ENCODE measurements at places on chromosomes 7 and 10.

- no peak for DNase-seq
Measured at GRCh38 chr7:106345421-106346166, 60.8 kb upstream of the NAMPT start.

DNA sequence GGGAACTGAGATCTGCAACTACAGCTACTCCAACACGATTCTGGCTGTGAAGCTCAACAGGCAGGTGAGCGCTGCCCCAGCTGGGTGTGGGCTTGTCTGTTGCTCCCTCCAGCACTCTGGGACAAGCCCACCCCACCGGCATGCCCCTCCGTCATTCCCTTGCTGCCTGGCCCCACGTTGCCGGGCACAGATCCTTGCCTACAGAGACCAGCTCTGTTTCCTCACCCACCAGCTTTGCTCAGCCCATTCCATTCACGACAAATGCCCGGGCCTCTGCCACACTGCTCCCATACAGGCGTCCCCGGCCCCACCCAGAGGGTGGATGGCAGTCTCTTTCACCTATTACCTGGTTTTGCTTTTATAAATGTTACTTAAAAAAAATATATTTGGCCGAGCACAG, 24.6 kb downstream of the WIPI2 start:
- DNase-seq = no peak

- no peak for DNase-seq
Measured at GRCh38 chr7:97801108-97801507, 69.2 kb downstream of the TAC1 start.

GRCh38 chr10:47022311-47023131, 111.3 kb downstream of the PTPN20 start:
- no peak for DNase-seq

DNA sequence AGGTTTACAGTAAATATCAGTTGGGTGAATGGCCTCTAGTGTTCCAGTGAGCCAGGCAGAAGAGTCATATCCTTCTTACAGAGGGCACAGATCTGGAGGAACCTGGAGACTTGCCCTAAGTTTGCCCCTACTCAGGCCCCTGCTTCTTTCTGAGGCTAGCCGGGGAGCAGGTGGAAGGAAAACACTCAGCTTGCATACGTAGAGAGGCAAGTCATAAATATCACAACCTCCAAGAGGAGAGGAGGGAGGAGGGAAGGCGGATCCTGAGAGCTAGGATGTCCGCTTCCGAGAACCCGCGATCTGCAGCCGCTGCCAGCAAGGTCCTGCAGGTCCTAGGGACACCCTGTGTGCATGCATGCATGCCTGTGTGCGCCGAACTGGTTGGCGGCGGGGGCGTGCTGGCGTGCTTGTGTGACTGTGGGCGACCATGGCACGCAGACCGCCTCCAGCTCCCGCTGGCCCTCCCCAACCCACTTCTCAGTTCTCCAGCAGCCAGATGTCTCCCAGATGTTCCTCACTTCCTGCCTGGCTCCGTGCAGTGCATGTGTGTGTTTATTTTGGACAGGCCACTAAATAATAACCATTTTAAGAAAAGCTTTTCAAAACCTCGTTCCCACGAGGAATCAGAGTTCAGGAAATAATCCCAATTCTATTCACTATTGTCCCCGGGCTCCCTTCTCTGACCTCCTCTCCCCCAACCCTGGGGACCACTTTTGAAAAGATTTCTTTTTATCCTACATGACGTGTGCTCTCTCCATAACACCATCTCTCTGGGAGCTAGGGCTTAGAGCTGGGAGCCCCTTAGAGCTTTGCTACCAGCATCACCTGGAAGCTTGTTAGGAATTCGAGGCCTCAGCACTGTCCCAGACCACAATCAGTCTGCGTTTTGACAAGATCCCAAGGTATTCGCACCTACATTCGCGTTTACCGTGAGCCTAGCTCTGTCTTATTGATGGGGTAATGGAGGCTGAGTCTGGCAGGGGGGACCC, 32.4 kb downstream of the UNC5B start:
- no peak for DNase-seq

- DNase-seq = no peak
Measured at GRCh38 chr10:5555021-5555510, 30.3 kb downstream of the CALML3 start.

DNA sequence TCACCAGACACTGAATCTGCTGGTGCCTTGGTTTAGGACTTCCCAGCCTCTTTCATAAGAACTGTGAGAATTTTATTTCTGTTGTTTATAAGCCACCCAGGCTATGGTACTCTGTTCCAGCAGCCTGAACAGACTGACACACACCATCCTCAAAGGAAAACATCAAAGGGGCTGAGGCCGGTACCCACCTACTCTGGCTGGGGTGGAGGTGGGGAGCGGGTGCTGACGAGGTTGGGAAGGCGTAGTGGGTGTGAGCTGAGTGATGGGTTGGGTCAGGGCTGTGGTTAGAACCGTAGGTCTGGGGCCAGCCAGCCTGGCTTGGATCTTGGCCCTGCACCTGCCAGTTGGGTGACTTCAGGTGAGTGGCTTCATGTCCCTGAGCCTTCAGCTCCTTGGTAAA, 136.3 kb downstream of the SH3PXD2A start:
- no peak for DNase-seq

DNA sequence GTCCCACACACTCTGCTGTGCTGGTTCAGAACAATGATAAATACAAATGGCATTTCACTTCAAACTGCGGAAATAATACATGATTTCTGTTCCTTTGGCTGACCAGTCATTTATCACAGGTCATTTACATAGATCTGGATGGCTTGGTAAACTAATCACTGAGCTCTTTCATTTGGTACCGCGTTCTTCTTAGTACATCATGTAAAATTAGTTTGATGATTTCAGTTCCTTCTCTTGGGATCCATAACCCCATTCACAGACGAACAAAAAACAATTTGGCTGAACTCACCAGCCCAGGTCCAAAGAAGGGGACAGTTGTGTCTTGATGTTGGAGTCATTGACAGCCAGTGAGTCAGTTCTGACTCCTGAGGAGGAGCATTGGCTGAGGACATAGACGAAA, 689.8 kb downstream of the INHBA start:
- no peak for DNase-seq

DNA sequence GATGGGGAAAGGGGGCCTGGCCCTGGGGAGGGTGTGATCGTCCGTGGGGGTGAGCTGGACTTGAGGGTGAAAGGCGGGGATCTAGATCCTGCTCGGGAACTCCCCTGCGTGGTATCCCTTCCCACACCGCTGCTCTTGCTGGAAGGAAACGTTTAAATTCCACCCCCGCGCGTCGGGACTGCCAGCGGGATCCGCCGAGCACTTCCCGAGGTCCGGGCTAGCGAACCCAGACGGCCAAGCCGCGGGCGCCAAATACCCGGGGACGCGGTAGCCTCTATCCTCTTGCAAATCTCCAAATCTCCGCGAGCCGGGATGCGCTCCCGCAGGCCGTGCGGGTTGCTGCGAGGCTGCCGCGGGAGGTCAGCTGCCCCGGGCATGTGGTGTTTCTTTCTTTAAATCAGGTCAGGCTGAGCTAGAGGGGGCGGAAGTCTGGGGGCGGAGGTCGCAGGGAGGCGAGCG, 904 bp downstream of the NPTX2 start:
- no peak for DNase-seq

DNA sequence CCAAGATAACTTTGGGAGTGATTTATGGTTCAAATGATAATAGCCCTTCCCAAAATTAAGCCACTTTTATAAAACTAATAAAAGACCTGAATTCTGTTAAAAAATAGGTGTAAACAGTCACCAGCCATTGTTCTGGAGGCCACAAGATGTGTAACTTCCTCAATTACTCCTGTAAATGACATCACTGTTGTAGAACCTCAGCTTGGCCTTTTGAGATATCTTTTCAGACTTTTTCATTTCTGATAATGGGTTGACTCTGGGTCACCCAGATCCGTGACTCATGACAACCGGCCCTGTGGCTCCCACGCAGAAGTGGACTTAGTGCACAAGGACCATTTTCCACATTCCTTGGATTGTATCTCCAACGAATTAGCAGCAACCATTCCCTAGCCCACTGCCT, 106.6 kb downstream of the DKK1 start:
- DNase-seq = no peak

All from NCI-H1930 (cell line).